ENCODE measurements at places on chromosomes 13 and 19. TPM values are rescaled to one million over a fixed set of nuclear protein-coding genes. Genes with fewer than 3 reads are reported as not detected.

GRCh38 chr13:98289339-98289945 lies 112.4 kb upstream of the RNF113B start:
- DNase-seq, result no peak

DNA sequence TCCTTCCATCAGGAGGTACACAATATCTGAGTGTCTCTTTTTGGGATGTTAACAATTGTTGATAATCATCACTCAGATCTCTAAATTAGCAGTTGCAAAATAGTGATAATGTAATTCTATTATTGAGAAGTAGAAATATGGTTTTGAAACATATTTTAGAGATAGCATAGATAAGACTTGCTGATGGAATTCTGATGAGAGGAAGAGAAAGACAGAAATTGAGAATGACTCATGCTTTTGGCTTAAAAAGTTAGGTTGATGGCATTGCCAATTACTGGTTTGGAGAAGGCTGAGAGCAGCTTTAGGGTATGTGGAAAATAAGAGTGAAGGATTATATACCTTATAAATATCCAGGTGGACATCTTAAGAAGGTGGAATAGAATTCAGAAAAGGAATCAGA lies 106.4 kb upstream of the EDNRB start:
- DNase-seq, result no peak

GRCh38 chr19:7915250-7916102 lies 846 bp downstream of the TGFBR3L start:
- DNase-seq, result no peak

DNA sequence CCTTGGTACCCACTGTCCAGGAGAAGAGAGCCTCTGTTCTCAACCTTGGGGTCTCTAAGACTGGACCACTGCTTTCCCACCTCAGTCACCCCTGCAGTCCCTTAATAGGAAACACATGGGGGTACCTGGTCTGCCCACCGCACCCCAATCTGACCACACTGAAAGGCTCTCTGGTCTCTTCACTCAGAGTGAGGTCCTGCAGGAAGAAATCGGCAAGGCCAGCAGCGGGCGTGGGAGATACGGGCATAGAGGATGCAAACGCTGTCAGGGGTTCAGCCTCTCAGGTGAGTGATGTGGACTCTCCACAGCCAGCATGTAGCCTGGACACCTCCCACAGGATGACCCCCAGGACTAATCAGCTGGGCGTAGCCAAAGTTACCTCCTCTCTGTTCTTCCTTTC lies 3.5 kb downstream of the SIGLEC9 start:
- no peak for DNase-seq

- no peak for DNase-seq
These were observed 22.9 kb downstream of the RAB20 start for GRCh38 chr13:110538632-110539031.

DNA sequence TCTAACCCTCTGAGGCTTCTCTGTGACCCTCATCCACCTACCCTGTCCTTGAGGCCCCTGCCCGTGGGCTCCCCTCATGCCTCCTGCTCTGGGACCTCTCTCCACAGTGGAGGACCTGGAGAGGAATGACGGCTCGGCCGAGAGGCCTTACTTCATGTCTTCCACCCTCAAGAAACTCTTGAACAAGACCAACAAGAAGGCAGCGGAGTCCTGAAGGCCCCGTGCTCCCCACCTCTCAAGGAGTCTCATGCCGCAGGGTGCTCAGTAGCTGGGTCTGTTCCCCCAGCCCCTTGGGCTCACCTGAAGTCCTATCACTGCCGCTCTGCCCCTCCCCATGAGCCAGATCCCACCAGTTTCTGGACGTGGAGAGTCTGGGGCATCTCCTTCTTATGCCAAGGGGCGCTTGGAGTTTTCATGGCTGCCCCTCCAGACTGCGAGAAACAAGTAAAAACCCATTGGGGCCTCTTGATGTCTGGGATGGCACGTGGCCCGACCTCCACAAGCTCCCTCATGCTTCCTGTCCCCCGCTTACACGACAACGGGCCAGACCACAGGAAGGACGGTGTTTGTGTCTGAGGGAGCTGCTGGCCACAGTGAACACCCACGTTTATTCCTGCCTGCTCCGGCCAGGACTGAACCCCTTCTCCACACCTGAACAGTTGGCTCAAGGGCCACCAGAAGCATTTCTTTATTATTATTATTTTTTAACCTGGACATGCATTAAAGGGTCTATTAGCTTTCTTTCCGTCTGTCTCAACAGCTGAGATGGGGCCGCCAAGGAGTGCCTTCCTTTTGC lies 10.8 kb upstream of the ILF3 start:
- no peak for DNase-seq

DNA sequence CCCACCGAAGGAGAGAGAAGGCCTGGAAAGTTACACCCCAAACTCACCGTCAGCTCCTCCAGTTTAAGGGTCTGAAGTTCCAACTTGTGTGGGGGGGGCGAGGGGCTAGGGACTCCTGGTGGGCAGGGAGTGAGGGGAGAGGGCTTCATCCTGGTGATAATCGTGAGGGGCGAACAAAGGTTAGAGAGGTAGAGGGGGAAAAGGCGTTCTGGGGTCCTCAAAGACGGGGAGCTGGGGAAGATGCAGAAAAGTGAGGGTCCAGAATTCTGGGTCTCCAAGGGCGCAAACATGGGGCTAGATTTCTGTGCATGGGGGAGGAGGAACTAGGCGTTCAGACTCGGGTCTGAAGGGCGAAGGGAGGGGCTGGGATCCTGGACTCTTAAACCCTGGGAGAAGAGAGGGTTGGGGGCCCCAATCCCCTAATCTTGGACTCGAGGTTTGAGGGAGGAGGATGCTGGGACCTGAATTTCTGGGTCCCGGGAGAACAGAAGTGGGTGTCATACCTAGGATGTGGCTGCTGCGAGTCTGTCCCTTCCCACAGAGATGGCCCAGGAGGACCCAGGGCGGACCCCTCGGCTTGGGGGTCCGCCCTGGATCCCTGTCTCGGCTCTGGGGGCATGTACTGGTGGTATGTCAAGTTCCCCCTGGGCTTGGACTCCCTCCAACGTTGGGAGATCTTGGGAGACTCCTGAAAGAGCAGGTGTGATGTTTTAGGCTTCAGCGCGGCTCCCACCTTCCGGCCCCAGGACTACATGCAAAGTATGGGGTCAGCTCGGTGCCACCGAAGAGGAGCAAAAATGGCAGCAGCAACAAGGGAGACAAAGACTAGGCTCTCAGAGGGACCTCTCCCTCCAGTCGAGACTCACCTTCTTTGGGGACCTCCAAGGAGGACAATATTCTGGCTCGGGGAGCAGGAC lies 4.5 kb downstream of the MAMSTR start:
- DNase-seq, result no peak

DNA sequence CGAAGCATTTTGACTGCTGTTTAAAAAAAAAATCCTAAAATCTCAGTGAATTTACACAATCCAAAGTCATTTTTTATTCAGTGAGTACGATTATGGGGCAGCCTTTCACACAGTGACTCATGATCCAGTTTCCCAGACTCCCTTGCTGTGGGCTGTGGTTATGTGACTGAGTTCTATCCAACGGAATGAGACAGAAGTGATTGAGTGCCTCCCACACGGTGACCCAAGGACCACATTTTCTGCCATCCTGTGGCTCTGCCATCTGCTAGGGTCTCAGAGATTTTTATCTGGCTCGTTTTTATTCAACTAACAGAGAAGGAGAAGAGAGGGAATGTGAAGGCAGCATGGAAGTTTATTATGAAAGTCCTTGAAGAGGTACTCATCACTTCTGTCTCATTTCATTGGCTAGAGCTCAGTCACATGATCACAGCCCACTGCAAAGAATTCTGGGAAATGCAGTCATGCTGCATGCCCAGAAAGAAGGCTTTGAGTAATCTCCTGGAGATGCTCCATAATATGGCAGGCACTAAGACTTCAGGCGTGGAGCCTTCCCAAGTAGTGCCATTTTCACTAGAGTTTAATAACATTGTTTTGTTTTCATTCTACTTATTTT lies 999.4 kb downstream of the UQCRFS1 start:
- no peak for DNase-seq

- DNase-seq, result peak; percentile 64
These were observed 7.1 kb downstream of the RBM26 start for GRCh38 chr13:79398915-79399314.

GRCh38 chr19:14117668-14118164 lies at the start of gene PRKACA:
Gene PRKACA (minus strand): TSS chr19:14117762. CDS start chr19:14117547, 215 bp downstream.
- peak; percentile 100 for DNase-seq

DNA sequence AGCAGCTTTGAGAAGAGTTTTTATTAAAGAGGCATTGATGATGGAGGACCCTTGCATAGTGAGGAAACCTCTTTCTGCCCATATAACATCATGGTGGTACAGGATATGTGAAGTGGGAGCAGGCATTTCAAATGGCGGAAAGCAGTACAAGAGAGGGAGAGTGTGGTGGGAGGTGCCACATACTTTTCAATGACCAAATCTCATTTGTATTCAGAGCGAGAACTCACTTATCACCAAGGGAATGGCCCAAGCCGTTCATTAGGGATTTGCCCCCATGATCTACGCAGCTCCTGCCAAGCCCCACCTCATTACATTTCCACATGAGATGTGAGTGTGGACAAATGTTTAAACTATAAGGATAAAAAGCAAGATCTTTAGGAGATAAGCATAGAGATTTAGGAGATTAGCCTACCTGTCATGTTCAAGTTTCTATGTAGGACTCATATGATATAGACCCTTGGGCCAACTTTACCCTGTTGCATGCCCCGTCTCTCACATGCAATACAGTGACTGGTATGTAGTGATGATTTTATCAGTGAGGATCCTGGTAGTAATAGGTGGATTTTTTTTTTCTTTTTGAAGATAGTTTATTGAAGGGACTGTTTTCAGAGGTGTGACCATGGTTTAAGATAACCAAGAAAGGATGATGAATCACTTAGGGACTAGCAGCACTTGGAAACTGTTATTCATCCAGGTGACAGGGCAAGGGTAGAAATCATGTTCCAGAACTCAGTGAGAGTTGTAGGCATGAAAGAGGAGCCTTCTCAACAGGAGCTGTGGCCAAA lies 38.3 kb downstream of the DNAJC15 start:
- peak; percentile 14 for DNase-seq

DNA sequence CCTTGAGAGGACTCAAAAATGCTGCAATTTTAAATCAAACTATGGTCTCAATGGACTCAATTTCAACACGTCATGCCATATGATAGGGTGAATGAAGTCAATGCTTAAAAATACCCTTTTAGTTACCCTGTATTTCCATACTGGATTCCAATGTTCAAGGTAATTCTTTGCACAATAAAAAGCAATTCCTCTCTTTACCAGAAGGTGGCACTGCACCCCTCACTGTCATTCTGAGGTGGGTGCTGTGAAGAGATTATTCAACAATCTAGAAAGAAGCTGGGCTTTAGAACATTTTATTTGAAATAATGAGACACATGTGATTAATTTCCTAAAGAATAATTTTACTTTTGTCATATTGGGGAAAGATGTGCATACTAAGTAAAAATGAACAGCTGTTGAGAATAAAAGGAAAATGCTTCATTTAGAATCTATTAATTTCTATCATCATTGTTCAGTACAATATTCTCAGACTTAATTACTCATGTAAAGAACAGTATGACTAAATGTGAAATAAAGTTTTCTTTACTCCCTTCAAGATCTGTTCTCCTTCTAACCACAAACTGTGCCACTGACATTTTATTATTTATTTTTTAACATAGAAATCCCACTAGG lies 789.1 kb downstream of the GPC5 start:
- peak; percentile 7 for DNase-seq

DNA sequence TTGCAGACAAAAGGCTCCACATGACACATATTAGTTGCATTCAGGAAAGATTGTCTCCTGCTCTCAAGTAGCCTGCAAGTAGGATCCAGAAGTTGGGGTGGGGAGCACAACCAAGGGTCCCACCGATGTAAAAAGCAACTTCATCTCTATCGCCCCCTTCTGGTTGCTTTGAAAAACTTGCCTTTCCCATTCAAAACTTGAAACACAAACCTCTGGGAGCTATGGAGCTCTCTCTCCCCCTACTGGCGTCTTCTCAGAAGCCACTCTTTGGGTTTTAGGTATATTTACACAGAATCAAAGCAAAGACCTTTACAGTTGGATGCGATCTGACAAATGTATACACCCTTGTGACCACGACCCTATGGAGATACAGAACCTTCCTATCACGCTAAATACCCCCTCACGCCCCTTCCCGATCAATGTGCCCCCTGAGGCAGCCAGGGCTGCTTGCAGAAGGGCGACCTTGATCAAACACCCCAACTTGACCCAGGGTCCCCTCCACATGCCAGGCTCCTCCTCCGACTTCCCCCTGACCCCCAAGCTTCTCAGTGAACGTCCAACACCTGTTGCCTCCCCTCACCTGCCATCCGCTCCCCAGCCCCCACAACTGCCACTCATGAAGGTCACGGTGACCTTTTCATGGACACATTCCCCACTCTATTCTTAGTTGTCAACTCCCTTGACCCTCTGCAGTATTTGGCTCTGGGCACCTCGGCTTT lies 10.1 kb downstream of the NOSIP start:
- peak; percentile 58 for DNase-seq

- DNase-seq, result no peak
These were observed 16.6 kb upstream of the LRP3 start for GRCh38 chr19:33177417-33177979.

- no peak for DNase-seq
These were observed 7.1 kb downstream of the SERTM1 start for GRCh38 chr13:36680913-36681312.

DNA sequence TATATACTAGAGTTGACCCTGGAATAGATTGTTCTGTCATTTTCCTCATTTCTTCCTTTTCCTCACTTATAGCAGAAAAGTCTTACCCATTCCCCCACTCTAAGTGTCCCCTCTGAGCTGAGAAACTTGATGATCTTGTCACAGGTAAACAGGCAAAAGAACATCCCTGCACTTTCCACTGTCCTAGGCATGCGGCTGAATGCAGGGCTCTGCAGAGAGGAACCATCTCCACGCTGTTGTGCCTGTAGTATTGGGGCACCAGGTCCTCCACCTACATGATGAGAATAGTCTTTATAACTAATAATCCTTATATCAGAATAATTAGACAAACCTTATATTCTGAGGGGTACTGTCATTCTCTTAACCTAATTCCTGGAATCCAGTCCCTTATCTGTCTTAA lies 211.3 kb downstream of the RBM26 start:
- DNase-seq, result no peak

DNA sequence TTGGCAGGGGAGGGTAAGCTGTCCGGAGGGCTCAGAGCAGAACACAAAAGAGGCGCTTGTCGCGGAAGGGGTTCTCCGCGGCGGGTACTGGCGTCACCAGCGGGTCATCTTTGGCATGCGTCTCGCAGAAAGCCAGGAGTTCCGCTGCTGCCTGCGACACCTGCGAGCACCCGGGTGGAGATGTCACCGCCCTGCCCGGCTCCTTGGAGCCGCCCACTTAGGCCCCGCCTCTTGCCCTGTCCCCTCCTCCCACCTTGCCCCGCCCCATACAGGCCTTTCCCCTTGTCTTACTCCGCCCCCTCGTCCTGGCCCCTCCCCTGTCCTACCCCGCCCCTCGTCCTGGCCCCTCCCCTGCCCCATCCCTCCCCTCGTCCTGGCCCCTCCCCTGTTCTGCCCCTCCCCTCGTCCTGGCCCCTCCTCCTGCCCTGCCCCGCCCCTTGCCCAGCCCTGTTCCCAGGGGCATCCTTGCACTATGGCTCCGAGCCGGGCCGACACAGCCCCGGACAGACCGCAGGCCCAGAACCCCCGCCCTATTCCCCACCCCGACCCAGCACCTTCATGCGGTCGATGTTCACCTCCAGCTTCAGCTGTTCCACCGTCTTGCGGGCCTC lies 1.9 kb downstream of the GNG8 start:
- DNase-seq, result peak; percentile 85

- DNase-seq, result no peak
These were observed 39.4 kb downstream of the IER2 start for GRCh38 chr19:13189600-13189999.

The KLK15 gene
- total RNA-seq, result not detected

The ADGRE3 gene
- not detected for total RNA-seq

The ZNF506 gene
- total RNA-seq, result 20.7 TPM

The ATP4A gene
- total RNA-seq, result not detected

The LILRA2 gene
- not detected for total RNA-seq

The SIGLEC5 gene
- total RNA-seq, result not detected

The ERICH4 gene
- total RNA-seq, result not detected

The CGB8 gene
- 0.53 TPM for total RNA-seq

Data from mammary epithelial cell (primary cell).